ENCODE measurements at places on chromosomes 6 and 20.

DNA sequence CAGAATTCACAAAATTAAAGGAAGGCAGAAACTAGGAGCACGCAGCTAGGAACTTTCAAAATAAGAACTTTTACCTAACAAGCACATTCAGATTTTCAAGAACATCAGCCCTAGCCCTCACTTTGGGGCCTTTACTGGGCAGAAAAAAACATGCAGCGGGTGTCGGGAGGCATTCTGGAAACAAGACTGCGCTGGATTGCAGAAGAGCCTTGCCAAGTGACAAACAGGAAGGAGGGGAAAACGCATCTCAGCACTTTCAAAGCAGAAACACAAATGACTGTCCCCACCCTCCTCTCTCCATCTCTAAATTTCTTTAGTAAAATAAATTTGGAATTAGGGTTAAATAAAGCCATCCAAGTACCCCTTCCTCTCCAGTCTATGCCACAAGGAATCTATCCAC, 74.6 kb upstream of the RREB1 start:
- DNase-seq, result no peak

GRCh38 chr6:5115168-5115567, 30.0 kb downstream of the PPP1R3G start:
- DNase-seq, result no peak

DNA sequence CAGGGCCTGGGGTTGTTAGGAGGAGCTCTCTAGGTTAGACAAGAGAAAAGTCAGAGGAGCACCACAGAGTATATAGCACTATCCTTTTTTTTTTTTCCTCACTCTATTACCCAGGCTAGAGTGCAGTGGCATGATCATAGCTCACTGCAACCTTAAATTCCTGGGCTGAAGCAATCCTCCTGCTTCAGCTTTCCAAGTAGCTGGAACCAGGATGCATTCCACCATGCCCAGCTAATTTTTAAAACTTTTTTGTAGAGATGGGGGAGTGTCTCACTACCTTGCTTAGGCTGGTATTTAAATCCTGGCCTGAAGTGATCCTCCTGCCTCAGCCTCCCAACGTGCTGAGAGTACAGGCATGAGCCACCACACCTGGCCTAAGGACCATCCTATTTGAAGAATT, 19.3 kb upstream of the AKIRIN2 start:
- no peak for DNase-seq

DNA sequence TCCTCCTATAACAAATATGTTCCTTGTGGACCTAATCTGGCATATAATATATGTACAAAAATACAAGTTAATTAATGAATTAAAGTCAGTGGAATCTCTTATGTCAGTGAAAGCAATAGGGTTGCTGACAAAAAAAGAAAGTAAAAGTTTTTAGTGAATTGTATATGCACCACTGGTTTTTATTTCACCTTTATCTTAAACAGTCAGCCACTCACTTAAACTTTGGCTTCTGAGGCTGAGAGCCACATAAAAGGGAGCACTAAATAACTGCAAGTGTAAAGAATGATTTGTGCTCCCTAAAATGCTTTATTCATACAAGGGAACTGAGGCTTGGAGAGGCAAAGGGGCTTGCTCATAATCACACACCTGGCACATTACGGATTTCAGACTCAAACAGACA, 9.9 kb upstream of the F13A1 start:
- DNase-seq, result no peak

GRCh38 chr6:37218511-37218910, 39.1 kb upstream of the TBC1D22B start:
- DNase-seq, result no peak

DNA sequence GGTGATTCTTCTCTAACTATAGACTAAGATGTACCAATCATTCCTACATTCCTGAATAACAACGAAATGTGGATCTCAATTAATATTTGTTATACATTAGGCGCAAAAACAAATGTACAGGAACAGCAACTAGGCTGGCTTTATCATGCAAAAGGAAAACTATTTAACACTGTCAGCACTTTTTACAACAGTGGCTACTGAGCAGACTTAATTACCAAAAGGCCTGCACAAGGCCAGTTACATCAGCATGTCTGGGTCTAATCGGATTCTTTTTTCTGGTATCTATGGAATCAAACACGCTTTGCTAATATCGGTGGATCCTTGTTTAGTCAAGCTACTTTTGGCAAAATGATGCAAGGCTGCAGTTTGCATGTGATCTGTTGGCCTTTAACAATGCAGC, 176.5 kb downstream of the UBE3D start:
- DNase-seq, result no peak

- DNase-seq, result no peak
Observed at GRCh38 chr6:164200071-164200470, 785.6 kb downstream of the QKI start.

GRCh38 chr6:42142118-42142835, at the start of gene C6orf132:
Gene C6orf132, minus strand, starts transcription at chr6:42142620. Its CDS starts 176 bp downstream, at chr6:42142444.
- DNase-seq, result no peak

DNA sequence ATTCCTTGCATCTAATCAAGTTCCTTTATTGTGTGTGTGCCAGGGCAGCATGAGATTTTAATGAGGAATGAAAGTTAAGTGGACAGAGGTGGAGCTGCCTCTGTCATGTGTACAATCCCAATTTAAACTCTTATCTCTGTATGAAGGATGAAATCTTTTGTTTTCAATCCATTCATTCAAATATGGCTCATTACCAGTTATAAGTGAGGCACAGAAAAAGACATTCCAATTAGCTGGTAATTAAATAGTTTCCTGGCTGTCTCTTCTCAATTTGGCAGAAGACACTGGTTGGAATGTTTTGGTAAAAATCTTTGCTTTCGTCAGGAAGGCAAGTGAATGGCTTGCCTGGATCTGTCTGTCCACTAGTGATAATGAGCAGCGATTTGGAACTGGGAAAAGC, 46.4 kb downstream of the CLVS2 start:
- no peak for DNase-seq

GRCh38 chr6:124703541-124703940, 258.7 kb upstream of the RNF217 start:
- no peak for DNase-seq

GRCh38 chr6:129476810-129477209, 233.2 kb downstream of the ARHGAP18 start:
- no peak for DNase-seq

DNA sequence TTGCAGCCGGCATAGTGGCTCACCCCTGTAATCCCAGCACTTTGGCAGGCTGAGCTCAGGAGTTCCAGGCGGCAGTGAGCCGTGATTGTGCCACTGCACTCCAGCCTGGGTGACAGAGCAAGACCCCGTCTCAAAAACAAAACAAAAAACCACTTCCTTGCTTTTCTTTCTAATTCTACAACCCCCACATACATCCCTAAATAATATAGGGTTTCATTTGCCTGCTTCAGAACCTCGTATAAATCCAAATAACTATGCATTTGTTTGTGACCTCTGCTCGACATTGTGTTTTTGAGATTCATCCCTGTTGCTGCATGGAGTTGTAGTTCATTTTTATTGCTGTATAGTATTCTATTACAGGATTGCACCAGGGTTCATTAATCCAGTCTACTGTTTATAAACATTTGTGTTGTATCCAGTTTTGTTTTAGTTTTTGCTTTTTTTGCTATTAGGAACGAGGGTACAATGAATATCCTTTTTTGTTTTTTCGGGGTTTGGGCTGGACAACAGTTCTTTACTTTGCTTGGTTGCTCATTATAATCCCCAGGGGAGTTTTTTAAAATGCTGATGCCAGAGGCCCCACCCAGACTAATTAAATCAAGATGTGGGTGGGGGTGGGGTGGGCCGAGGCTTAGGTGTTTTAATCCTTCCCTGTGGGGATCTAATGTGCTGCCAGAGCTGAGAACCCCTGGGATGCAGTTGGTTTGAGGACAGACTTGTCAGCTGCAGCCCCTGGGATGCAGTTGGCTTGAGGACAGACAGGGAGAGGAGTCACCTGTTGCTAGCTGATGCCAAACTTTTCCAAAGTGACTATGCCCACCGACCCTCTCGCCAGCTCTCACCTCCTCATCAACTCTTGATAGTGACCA, 2.4 kb upstream of the SNAI1 start:
- DNase-seq, result no peak

DNA sequence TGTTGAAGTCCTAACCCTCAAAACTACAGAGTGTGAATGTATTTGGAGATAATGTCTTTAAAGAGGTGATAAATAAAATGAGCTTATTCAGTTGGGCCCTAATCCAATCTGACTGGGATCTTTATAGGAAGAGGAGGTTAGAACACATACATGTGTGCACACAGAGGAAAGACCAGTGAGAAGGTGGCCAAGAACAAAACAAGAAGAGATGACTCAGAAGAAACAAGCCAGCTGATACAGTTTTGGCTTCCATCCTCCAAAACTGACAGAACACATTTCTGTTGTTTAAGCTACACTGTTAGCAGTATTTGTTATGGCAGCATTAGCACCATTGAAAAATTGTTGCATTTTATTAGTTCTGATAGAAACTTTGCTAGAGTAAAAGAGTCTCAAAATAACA, 609.3 kb upstream of the IMPG1 start:
- no peak for DNase-seq

DNA sequence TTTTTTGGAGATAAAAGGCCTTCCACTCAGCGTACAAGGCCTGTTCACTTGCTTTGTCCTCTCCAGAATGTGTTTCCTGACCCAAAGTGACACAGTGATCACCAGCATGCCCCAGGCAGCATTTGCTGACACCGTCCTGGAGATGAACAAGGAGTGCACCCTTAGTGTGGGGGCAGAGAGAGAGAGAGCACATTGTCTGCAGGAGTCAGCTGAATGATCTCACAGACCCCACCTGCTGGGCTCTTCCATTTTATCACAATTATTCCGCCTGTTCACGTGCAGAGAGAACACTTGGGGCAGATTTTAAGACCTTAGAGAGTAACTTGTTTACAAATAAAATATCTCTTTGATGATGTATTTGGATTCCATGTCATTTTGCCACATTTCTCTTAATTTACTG, 22.4 kb upstream of the MAS1L start:
- DNase-seq, result no peak

DNA sequence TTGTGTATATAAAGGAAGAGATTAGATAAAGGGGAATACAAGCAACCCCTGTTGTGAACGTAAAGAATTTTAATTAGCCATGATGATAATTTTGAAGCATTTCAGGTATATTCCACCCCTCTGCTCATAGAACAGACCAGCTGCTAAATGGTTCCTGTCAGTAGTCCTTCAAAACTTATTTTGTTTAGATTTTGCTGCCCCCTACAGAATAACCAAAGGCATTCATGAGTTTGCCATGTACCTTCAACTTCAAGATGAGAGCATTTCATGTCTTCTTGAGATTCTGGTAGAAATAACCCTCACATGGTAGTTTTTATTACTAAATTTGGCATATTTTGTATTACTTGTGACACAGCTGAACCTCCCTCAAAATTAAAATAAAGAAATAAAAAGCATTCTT, 1586.7 kb downstream of the HACE1 start:
- no peak for DNase-seq

GRCh38 chr6:97978855-97979271, 695.8 kb upstream of the MMS22L start:
- no peak for DNase-seq

DNA sequence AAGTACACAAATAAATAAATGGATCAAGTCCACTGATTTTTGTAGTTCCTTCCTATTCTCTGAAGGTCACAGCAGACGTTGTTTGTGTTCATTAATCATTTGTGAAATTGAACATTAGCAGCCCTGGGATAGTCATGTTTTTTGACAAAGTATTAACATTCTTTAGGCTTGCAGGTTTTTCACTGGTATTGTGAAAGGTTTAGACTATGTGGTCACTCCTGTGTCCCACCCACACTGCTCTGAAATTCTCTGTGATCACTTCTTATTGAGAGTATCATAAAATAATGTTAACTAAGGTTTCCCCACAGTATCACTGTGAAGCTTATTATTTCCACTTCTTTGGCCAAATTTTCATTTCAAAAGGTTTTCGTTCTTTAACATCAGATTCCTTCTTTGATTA, 3.5 kb downstream of the FAM83B start:
- DNase-seq, result no peak

GRCh38 chr6:163935158-163935762, 520.7 kb downstream of the QKI start:
- no peak for DNase-seq

DNA sequence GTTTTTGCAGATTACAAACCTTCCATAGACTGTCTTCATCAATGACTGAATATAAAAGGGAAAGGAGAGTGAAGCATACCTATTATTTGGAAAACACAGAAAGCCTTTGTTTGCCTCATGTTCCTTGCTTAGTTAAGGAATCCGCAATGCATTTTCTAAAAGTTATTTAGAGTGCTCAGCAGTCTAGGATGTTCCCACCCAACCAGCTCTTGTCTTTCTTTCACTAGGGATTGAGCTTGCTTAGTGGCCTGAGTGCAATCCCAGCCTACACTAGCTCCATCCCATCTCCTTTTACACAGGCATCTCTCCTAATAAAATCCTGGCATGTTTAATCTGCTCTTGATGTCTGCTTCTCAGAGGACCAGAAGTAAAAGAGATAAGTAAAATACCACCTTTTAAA, 850.5 kb upstream of the GJE1 start:
- no peak for DNase-seq

- DNase-seq, result no peak
Observed at GRCh38 chr20:6180531-6180930, 57.7 kb upstream of the FERMT1 start.

DNA sequence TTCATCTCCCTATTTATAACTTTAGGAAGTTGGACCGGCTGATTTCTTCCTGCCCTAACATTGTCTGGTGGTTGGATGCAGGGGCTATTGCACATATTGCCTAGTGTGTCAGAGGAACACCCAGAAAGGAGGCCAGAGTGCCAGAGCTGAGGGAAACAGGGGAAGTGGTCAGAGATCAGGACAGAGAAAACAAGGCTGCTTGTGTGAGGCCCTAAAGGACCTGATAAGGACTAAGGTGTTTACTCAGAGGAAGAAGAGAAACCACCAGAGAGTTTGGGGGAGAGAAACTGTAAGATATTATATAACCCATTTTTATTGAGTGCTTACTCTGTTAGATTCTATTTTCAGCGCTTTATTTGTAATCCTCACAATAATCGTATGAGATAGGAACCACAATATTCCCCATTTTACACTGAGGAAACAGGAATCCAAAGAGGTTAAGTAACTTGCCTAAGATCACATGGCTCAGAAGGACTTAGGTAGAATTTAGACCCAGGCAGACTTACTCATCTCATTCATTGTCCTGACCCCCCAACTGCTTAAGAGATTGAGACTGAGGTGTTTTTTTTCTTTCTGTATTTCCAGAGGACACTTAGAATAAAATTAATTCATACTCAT, 54.0 kb upstream of the REV3L start:
- no peak for DNase-seq

GRCh38 chr6:1904466-1904799, 294.7 kb downstream of the FOXC1 start:
- DNase-seq, result no peak

GRCh38 chr6:134632024-134632423, 314.1 kb upstream of the SGK1 start:
- no peak for DNase-seq

- no peak for DNase-seq
Observed at GRCh38 chr6:77030929-77031674, 432.2 kb downstream of the HTR1B start.
